NCI-H460 (cell line): ENCODE measurements at places on chromosomes 5 and 9. TPM values are rescaled to one million over a fixed set of nuclear protein-coding genes. Genes with fewer than 3 reads are reported as not detected.
A peak's percentile ranks its signal among the peaks of the same experiment; 100 is the strongest.

- no peak for DNase-seq
Measured at GRCh38 chr9:136808075-136808805, 492 bp downstream of the RABL6 start.

Gene CETN3
- total RNA-seq = 60.8 and 61.3 TPM in 2 replicates

GRCh38 chr5:34519489-34520220 lies 136.5 kb upstream of the RAI14 start:
- DNase-seq = no peak

Gene SPRY4
- 21.8 and 24.7 TPM in 2 replicates for total RNA-seq

DNA sequence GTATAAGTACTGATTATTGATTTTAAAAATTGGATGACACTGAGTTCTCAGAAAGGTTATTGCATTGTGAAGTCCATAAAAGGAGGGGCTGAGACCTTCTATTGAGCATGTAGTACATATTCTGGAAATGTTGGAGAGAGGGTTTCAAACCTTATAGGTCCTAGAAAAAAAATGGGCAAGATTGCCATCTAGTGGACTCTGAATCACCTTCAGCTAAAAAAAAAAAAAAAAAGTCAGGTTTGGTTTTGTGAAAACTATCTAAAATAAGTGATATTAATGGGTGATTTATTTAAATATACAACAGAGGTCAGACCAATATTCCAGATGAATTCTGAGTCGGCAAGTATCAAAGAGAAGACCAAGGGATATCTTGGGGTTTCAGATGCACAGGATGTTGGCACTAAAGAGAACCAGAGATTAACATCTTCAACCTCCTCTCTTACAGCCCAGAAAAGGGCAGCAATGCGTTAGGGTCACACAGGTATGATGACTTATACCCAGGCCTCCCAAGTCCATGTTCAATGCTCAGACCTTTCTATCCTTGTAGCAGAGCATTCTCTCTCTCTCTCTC lies 109.8 kb upstream of the NMUR2 start:
- peak; percentile 16 for DNase-seq

GRCh38 chr5:74336297-74336696 lies 304.2 kb downstream of the ENC1 start:
- no peak for DNase-seq
